HFFc6 (cell line): ENCODE measurements at places on chromosomes 7 and 10.

GRCh38 chr7:86846494-86847190 lies 202.9 kb downstream of the GRM3 start:
- DNase-seq = no peak

DNA sequence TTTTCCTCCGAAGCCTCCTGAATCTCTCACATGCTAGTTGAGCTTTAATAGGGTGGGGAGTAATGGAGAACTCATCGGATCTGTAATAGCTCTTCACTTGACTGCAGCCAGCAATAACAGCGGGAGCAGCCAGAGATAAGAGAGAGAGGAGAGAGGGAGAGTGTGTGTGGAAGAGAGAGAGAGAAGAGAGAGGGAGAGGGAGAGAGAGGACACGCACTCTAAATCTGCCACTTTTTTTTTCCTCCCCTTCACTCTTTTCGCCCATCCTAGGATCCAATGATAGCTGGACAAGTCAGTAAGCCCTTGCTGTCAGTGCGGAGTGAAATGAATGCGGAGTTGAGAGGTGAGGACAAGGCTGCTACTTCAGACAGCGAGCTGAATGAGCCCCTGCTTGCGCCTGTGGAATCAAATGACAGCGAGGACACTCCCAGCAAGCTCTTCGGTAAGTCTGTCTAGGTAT lies 107.9 kb downstream of the POU6F2 start:
- DNase-seq = no peak

DNA sequence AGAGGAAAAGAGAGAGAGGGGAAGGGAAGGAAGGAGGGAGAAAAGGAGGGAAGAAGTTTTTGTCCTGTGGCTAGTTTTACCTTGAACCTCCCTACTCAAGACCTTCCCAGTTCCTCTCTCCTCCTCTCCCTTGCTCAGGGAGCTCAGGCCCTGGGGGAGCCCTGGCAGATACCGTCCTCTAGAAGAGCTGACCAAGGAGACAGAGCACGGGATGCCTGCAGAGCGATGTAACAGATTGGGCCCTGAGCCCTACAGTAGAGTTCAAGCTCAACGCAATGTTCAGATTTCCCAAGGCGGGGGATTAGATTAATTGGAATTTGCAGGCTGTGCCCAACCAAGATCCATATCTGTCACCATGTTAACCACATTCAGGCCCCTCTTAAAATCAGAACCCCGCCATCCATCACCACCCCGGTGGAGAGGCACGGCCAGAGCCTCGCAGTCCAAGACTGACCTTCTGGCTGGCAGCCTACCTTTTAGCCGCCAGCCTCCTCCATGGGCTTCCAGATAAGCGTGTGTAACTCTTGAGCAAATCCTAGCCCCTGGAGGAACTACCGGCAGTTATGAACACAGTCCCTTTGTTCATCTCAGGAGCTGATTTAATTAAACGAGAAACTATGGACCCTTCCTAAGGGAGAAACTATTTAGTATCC lies 70.6 kb downstream of the KCNMA1 start:
- DNase-seq = no peak

DNA sequence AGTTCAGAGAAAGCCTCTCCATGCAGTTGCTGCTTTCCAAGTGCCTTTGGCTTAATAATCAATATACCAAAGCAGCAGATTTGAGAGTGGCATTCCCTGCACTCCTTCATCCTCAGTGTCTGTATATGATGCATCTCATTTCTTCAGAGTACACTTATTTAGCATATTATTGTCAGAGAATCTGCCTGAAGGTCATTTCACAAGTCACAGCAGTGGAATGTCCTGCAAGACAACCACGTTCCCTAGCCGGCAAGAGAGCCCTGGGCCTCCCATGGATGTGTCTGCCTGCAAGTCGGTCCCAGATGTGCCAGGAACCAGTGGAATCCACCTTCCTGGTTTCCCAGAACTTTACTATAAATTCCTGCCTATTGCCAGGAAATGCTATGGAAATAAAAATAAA lies 289.4 kb upstream of the IGFBP3 start:
- DNase-seq = peak; percentile 55

GRCh38 chr10:78194539-78195402 lies 161.1 kb downstream of the RPS24 start:
- DNase-seq = peak; percentile 23
